Activated T-helper 9 cell treated with anti-CD3 and anti-CD28 coated beads, Interleukin-2, amount 50 U/mL, for 16 hours (primary cell): ENCODE measurements at places on chromosomes 7 and 10.

DNA sequence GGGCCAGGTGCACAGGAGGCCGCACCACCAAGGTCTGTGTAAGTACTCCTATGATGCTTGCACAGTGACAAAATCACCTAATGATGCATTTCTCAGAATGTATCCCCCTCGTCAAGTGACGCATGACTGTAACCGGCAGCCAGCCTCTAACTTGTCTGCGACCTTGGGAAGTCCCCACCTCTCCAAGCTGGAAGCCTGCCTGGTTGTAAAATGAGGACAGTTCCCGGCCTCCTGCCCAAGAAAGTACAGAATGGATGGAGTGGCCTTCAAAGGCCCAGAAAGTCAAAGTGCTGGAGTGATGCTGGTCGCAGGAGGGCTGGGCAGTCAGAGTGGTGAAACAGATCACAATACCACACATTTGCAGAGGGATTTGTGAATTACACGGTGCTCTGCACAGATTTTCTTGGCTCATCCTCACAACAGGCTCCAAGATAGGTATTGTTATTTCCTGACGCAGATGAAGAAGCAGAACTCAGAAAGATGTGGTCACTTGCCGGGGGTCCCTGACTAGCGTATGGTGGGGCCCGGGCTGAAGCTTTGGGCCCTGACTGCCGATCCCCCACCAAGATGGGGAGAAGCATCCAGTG, 22.8 kb downstream of the SPOCK2 start:
- DNase-seq: no peak

DNA sequence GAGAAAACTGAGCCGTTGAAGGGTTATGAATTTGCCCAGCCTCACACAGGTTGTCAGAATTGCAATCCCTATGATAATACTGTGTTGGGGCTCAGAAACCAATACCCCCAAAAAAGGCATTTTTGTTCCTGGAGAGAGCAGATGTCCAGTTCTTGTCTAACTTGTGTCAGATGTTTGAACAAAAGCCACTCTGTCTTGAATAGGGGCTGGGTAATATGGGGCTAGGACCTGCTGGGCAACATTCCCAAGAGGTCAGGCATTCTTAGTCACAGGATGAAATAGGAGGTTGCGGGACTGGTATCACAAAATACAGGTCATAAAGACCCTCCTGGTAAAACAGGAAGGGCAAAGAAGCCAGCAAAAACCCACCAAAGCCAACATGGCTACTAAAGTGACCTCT, 482.1 kb downstream of the IPMK start:
- no peak for DNase-seq

DNA sequence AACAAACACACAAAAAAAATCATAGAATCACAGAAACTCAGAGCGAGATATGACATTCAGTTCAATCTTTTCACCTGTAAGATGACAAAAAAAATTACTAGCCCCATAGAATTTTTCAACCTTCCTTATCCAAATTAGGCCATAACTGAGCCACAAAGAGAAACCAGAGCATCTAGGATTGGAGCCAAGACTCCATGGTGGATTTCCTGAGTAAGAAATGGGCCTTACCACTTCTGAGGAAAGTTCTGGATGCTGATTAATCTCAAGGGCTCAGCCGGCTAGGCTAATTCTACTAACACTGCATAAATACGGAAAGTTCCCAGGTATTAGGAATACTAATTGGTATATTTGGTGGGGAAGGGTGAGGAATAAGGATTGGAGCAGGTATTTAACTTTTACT, 16.8 kb downstream of the LIPM start:
- DNase-seq: no peak

- no peak for DNase-seq
These were observed 493.6 kb downstream of the PTPRN2 start for GRCh38 chr7:158094046-158094445.

DNA sequence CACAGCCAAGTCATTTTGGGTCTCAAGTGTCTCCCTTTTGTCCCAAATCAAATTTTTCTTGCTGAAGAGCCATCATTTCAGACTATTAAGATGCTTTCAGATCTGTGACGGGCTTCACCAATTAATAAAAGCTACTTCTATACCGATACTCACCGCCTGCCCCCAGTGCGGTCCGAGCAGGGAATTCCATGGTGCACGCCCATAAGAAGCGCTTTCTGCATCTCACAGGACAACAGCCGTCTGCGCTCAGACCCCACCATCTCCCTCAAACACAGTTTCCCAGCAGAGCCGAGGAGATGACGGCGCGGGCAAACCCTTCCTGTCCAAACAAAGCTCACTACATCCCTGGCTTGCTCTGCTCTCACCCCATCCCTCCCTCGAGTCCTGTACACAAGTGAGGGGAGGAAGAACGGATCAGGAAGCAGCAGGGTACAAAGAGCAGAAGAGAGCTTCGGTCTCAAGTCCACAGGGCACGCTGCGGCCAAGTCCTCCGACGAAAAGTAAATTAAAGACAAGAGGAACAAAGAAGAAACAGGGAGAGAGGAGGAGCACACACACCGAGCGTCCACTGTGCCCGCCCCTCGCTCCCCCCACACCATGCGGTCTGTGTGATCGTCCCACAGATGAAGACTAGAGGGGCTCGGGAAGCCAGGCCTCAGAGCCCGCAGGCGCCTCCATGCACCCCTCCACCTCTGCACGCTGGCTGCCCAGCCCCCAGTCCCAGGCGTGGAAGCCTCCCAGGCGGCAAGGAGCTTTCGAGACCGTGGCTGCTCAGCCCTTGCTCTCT, 121.9 kb downstream of the MAD1L1 start:
- DNase-seq: no peak

DNA sequence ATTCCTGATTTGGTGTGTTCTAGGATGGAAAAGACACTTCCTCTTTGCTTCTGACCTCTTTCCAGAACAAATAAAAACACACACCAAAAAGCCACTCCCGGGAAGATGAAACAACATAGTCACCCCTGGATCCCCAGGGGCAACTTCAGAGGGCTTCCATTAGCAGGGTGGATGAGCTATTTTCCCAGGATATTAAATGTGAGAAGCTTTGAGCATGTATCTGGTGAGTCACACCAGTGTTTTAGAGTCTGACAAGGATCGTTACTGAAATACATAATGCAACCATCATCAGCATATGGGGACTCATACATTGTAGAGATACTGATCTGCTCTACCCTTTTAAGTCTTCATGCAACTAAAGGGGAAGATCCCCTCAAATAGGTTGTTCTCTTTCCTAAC, 115.5 kb upstream of the ZNF438 start:
- DNase-seq: no peak

- DNase-seq: no peak
These were observed 4.2 kb downstream of the CYP17A1 start for GRCh38 chr10:102832987-102833386.

GRCh38 chr10:107971973-107972372, 807.5 kb upstream of the SORCS1 start:
- DNase-seq: no peak

DNA sequence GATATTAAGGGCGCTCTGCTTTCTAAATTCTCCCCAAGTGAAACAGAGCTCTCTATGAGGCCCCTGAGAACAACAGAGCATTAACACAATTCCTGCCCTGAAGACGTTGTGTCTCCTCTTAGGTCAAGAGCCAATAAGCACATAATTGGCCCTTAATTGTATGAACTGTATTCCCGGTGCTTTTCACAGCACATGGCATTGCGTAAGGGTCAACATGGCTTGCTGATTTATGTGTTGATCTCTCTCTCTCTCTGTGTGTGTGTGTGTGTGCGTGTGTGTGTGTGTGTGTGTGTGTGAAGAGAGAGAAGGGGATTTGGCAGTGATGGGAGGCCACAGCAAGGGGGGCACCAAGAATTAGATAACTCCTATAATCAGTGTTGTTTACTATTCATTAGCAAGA, 40.5 kb downstream of the LYZL1 start:
- no peak for DNase-seq

GRCh38 chr7:155450970-155451801, 6.7 kb upstream of the EN2 start:
- no peak for DNase-seq

DNA sequence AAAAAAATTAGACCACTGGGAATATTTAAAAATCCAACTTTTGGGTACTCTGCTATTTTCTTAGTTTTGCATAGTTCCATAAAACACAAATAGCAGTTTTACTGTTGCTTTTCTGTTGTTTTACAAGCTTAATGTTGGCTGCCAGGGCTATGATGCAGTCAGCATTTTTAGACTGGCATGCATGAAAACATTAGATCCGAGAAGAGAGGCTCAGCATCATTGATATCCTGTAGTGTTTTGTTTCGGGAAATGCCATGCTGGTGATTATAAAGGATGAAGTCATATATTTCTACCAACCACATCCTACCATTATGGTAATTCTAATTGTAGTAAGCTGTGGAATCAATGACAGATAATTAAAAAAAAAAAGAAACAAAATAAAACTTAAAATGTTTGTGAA, 104.6 kb downstream of the MBL2 start:
- DNase-seq: no peak

DNA sequence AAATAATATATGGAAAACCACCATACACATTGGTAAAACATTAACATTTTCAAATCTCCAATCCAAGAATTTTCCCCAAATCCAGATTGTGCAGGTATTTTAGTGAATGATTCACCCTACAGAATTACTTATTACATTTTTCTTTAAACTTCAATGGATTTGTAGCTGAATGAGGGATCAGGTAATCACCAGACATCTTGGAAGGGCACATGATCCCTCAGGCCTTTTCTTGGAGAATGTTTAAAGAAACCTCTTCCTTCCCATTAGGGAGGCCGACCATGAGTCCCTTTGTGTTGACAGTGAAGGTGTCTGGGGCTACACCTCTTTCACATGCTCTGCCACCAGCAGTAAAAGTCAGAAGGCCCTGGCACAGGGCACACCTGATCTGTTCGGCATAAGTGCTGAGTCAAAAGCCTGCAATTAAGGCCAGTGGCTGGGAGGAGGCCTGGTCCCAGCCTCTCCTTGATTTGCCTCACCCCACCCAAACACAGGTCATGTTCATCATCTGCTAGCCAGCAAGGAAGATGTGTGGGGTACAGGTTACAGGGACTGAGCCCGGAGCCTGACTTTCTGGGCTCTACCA, 207.7 kb downstream of the SNX10 start:
- DNase-seq: no peak

DNA sequence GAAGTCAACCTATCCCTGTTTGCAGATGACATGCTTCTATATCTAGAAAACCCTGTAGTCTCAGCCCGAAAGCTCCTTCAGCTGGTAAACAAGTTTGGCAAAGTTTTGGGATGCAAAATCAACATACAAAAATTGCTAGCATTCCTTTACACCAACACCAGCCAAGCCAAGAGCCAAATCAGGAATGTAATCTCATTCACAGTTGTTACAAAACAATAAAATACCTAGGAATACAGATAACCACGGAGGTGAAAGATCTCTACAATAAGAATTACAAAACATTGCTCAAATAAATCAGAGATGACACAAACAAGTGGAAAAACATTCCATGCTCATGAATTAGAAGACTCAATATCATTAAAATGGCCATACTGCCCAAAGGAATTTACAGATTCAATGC, 50.4 kb upstream of the ZNF365 start:
- no peak for DNase-seq
